Kidney (tissue), 22 donors: ENCODE measurements at places on chromosomes 2 and 18. TPM values are rescaled to one million over a fixed set of nuclear protein-coding genes. Genes with fewer than 3 reads are reported as not detected.

DNA sequence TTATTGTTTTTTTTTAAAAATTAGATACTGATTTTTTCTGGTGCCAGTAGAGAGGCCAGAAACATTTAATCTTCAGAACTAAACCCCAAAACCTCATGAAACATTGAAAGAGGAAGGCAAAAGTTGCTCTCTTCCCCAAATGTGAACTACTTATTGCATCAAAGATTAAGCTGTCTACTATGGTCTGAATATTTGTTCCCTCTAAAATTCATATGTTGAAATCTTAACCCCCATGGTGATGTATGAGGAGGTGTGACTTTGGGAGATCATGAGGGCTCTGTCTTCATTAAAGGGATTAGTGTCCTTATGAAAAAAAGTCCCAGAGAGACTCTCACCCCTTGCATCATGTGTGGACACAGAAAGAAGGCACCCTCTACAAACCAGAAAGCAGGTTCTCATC lies 28.2 kb upstream of the SLC8A1 start:
- no peak overlapping the region for H3K27ac ChIP-seq
- no peaks in the 10 kb centered on the region for H3K4me1 ChIP-seq
- no peaks in the 10 kb centered on the region for H3K27me3 ChIP-seq
- no peak for DNase-seq
- H3K36me3 ChIP-seq: no peaks in the 10 kb centered on the region

GRCh38 chr2:231627384-231628120 lies 34.9 kb downstream of the TEX44 start:
- H3K27me3 ChIP-seq: no peaks in the 10 kb centered on the region
- H3K4me1 ChIP-seq: peaks cover 6% of the 10 kb centered on the region
- no peaks in the 10 kb centered on the region for H3K36me3 ChIP-seq
- no peak overlapping the region for H3K4me3 ChIP-seq

The TMEM200C gene
- total RNA-seq: 0.31 TPM

- H3K36me3 ChIP-seq: no peaks in the 10 kb centered on the region
- no peaks in the 10 kb centered on the region for H3K27me3 ChIP-seq
- H3K4me1 ChIP-seq: no peaks in the 10 kb centered on the region
- no peak overlapping the region for H3K4me3 ChIP-seq
- peak; percentile 90 for DNase-seq
Observed at GRCh38 chr2:167140767-167141166, 252.5 kb downstream of the XIRP2 start.

The ZNF521 gene
- 18.0 TPM for total RNA-seq

The ITPRIPL1 gene
- total RNA-seq: 1.2 TPM

GRCh38 chr2:98444436-98445176 lies at the start of gene INPP4A:
Gene INPP4A, plus strand, starts transcription at chr2:98444858. Its CDS starts 75,191 bp downstream, at chr2:98520049.
- H3K27me3 ChIP-seq: no peaks in the 10 kb centered on the region
- peaks cover 8% of the 10 kb centered on the region for H3K4me1 ChIP-seq
- H3K4me3 ChIP-seq: peak within 1 kb of the TSS; percentile 80
- peak; percentile 90 for DNase-seq
- H3K27ac ChIP-seq: peak within 1 kb of the TSS; percentile 68

DNA sequence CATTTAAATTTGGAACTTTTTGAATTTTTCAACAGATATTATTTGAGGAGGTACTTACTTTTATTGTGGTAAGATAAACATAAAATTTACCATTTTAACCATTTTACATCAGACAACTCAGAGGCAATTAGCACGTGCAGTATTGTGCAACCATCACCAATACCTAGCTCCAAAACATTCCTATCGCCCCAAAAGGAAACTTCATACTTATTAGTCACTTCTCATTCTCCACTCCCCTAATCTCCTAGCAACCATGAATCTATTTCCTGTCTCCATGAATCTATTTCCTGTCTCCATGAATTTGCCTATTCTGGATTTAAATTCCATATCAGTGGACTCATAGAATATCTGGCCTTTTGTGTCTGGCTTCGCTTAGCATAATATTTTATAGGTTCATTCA lies 69.9 kb upstream of the FAM136A start:
- no peaks in the 10 kb centered on the region for H3K4me1 ChIP-seq
- H3K4me3 ChIP-seq: no peak overlapping the region
- DNase-seq: no peak
- H3K27ac ChIP-seq: no peak overlapping the region
- no peaks in the 10 kb centered on the region for H3K36me3 ChIP-seq
- no peaks in the 10 kb centered on the region for H3K27me3 ChIP-seq

DNA sequence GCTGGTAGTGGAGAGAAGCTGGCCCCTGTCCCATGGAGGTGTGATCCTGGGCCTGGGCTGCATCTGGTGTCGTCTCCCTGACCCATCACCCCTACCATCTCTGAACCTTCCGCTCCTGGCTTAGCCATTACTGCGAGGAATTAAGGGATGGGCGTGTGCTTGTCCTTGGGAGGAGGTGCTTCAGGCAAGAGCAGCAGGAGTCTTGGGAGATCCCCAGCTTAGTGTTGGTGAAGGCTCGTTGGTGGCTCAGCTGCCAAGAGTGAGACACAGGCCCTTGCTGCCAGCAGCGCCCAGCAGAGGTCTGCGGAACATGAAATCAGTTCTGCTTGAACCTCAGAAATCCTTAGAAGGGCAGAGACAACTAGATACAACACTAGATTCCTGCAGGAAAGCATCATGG lies 59.9 kb upstream of the TGFA start:
- no peaks in the 10 kb centered on the region for H3K4me1 ChIP-seq
- no peak overlapping the region for H3K4me3 ChIP-seq
- no peak overlapping the region for H3K27ac ChIP-seq
- H3K27me3 ChIP-seq: no peaks in the 10 kb centered on the region
- DNase-seq: no peak

DNA sequence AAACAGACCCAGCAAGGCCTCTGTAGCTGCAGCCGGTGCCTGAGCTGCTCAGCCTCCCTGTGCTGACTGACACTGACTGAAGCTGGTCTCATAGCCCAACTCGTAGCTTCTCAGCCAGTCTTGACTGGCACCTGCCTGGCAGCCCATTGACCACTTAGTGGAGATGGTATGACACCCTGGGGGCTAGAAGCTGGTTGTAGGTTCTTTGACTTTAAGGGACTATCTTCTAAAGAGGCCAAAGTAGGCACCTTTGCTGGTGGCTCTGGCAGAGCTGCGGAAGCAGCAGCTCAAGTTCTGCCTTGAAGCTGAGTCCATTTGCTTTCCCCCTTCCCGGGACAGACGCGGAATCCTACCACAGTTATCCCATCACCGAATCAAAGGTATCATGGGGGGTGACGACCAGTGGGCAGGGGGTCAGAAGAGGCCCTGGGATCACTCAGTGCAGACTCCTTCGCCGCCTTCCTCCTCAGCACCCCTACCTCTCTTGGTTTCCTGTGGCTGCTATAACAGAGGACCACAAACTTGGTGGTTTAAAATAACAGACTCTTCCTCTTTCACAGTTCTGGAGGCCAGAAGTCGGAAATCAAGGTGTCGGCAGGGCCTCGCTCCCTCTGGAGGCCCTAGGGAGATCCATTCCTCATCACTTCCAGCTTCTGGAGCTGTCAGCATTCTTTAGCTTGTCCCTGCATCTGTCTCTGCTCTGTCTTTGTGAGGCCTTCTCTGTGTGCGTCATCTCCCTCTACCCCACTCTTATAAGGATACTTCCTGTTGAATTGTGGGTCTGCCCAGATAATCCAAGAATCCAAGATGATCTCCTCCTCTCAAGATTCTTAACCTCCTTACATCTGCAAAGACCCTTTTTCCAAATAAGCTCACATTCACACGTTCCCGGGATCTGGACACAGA lies 13.7 kb upstream of the FOSL2 start:
- peaks cover 7% of the 10 kb centered on the region for H3K4me1 ChIP-seq
- no peaks in the 10 kb centered on the region for H3K36me3 ChIP-seq
- DNase-seq: no peak
- no peak overlapping the region for H3K4me3 ChIP-seq
- H3K27ac ChIP-seq: no peak overlapping the region

DNA sequence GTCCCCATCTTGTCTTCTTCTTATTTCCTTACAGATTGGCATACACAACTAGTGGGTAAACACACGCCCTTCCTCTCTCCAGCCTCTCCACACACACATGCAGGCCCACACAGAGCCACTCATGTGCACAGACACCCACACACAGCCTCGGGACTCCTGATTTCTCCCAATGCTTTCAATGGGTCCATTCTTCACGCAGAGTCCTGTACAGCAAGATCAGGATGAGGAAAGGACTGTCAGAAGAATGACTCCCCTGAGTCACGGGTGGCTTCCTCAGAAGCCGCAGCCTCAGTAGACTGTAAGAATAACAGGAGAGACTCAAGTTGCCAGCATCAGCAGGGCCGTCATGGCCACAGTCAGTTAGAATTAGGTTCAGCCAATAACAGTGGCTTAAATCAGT lies 109.1 kb upstream of the GLI2 start:
- H3K27me3 ChIP-seq: no peaks in the 10 kb centered on the region
- no peak overlapping the region for H3K27ac ChIP-seq
- no peaks in the 10 kb centered on the region for H3K36me3 ChIP-seq
- DNase-seq: no peak
- H3K4me1 ChIP-seq: no peaks in the 10 kb centered on the region
- H3K4me3 ChIP-seq: no peak overlapping the region

The COL3A1 gene
- 138 TPM for total RNA-seq

- H3K4me1 ChIP-seq: no peaks in the 10 kb centered on the region
- H3K4me3 ChIP-seq: no peak overlapping the region
- H3K36me3 ChIP-seq: peaks cover 4% of the 10 kb centered on the region
- no peaks in the 10 kb centered on the region for H3K27me3 ChIP-seq
- no peak overlapping the region for H3K27ac ChIP-seq
- DNase-seq: no peak
Observed at GRCh38 chr18:49112031-49112430, 161.3 kb upstream of the SMAD7 start.

DNA sequence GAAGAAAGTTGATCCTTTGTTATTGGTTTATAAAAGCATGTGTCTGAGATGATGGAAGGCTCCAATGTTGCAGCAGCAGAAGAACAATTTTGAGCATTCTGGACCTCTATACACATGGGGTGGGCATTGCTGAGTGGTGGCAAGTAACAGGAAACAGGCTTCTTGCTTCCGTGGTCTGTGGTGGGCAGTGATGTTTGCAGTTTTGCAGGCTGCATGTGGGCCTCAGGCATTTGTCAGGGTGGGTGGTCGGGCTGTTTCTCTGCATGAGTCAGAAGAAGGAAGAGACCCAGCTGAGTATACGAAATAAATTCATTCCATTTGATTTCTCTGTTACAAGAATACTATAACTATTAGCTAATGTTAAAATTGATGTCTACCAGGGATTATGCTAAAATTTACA lies 239.5 kb upstream of the COL3A1 start:
- H3K4me3 ChIP-seq: no peak overlapping the region
- no peaks in the 10 kb centered on the region for H3K27me3 ChIP-seq
- no peaks in the 10 kb centered on the region for H3K4me1 ChIP-seq
- no peak overlapping the region for H3K27ac ChIP-seq

The DES gene
- total RNA-seq: 74.2 TPM

DNA sequence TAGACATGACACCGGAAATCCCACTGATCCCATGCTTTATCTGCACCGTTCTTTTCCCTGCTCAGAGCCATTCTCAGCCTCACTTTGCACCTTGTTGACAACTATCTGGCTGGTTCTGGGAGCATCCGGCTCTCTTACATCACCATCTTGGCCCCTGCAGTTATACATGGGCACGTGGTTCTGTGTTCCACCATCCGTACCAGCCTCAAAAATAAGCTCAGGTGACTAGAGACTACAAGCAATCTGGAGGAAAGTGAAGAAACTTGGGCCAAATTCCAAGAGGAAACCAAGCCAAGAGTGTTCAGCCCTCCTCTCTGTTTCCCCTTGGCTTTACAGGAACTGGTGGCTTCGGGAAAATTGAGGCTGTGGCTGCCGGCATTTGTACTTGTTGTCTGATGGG lies 244.6 kb upstream of the ACVR2A start:
- no peaks in the 10 kb centered on the region for H3K36me3 ChIP-seq
- no peaks in the 10 kb centered on the region for H3K4me1 ChIP-seq
- no peak overlapping the region for H3K4me3 ChIP-seq
- H3K27me3 ChIP-seq: no peaks in the 10 kb centered on the region
- no peak for DNase-seq
- H3K27ac ChIP-seq: no peak overlapping the region

GRCh38 chr2:96164459-96165184 lies 19.4 kb upstream of the DUSP2 start:
- no peaks in the 10 kb centered on the region for H3K27me3 ChIP-seq
- H3K4me1 ChIP-seq: no peaks in the 10 kb centered on the region
- no peak overlapping the region for H3K4me3 ChIP-seq
- H3K36me3 ChIP-seq: no peaks in the 10 kb centered on the region
- no peak for DNase-seq

DNA sequence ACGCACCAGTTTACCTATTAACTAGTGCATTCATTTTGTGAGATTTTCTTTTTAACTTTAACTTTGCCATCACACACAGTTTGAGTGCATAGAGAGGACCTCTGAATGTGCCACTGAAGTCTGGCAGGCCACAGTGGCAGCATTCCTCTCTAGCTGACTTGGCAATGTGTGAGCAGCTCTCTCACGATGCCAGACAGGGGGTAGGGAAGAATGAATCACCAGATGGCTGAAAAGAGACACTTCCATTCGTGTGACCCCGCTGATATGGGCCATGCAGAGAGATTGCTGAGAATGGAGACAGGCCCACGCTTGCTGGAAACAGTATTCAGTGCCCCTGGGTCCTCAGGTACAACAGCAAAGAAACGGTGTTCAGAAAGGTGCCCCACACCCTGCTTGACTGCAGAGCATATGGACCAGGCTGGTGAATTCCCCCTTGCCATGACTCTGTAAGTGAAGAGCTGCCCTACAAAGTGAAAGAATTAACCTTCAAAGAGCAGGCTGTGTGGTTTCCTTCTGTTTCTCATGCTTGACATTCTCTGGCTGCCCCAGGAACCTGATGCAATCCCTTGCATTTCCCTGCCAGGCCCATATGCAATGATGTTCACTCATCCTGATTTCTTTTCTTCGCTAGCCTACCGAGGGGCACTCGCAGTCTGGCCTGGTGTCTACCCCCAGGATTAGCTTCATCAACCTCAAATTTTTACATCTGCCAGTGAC lies 236.1 kb downstream of the CDH20 start:
- DNase-seq: no peak
- H3K36me3 ChIP-seq: no peaks in the 10 kb centered on the region
- no peak overlapping the region for H3K4me3 ChIP-seq
- no peaks in the 10 kb centered on the region for H3K4me1 ChIP-seq
- H3K27ac ChIP-seq: no peak overlapping the region

DNA sequence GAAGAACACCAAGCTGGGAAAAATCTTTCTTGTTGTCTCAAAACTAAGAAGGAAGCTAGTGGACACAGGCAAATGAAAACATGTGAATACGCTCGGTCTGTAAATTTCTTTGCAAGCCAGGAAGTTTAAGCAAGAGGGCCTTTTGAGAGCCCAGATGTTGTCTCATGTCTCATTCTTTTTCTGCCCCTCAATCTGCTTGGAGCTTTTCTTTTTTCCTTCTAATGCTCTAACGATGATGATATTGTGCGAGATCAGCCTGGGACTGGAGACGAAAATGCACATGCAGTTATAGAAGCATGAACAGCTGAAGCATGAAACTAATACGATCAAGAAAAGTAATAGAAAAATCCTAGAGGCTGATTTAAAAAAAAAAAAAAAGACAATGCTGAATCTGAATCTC lies 138.6 kb upstream of the CHAC2 start:
- H3K27ac ChIP-seq: no peak overlapping the region
- H3K36me3 ChIP-seq: no peaks in the 10 kb centered on the region
- no peaks in the 10 kb centered on the region for H3K27me3 ChIP-seq
- no peak for DNase-seq
- H3K4me1 ChIP-seq: no peaks in the 10 kb centered on the region

- no peak for DNase-seq
- H3K36me3 ChIP-seq: no peaks in the 10 kb centered on the region
- no peaks in the 10 kb centered on the region for H3K27me3 ChIP-seq
- H3K4me3 ChIP-seq: no peak overlapping the region
Observed at GRCh38 chr2:3645745-3646389, 12.1 kb upstream of the ALLC start.

- no peaks in the 10 kb centered on the region for H3K36me3 ChIP-seq
- H3K27ac ChIP-seq: no peak overlapping the region
- no peak overlapping the region for H3K4me3 ChIP-seq
- DNase-seq: no peak
- H3K4me1 ChIP-seq: no peaks in the 10 kb centered on the region
Observed at GRCh38 chr2:167196461-167197252, 308.4 kb downstream of the XIRP2 start.
